ENCODE measurements at places on chromosomes 5 and 9.

GRCh38 chr5:59197911-59198310, 615.0 kb downstream of the RAB3C start:
- DNase-seq: no peak

DNA sequence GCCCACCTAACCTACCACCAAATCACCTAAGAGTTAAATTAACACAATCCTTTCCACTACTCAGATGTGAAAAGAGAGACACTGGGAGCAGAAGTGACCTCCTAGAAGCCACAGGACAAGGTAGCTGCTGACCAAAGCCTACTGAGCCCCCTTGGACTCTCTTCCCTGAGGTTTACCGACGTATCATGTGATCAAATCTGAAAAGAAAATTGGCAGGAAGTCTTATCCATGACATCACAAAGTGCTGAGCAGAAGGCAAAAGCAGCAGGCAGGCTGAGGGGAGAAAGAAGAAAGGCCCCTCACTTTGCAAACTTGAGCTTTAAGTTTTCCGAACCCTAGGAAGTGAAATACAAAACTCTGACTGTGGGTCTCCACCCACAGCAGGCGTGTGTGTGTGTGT, 11.1 kb downstream of the PRELID2 start:
- no peak for DNase-seq

DNA sequence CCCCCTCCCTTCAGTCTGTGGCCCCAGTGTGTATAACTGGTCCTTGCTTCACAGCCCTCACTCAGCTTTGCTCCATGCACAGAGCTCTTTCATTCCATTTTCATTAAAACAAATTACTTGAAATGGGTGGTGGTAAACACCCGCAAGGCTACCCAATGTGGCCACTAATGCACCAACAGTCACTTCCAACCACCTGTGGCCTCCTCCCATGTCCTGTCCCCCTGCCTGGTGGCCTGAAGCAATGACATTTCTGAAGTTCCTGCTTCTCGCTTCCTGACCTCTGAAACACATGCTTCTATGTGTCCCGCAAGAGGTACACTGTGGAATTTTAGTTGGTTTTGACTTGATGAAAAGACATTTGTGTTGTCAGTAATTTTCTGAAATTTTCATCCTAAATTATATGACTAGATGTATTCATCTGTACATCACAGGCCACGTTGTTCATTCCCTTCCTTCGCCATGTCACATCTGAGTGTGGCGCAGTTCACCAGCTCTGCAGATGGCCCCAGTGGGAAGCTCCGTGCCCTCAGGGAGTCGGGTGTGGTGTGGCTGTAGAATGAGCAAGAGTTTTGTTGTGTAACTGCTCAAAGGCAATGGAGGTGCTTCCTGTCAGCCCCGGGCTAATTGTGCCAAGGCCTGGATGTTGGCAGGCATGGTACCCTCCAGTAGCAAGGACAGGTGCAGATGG, 9.6 kb downstream of the ROPN1L start:
- DNase-seq: no peak

- DNase-seq: no peak
Observed at GRCh38 chr9:78575771-78576170, 278.8 kb downstream of the PSAT1 start.

- DNase-seq: no peak
Observed at GRCh38 chr5:159241946-159242552, 21.0 kb upstream of the UBLCP1 start.

DNA sequence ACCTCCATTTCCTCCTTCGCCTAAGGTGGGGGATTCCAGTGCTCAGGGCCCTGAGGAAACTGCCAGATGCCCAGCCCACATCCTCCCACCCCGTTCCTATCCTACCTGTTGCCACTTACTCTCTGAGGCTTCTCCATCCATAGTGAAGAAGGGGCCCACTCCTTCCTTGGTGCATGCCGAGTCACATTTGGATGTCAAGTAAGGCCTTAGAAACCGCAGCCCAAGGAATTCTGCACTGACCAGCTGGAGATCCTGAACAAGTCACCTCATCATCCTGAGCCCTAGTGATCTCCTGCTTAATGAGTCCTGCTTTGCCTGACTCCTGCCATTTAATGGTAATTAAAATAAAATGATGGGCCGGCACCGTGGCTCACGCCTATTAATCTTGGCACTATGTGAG, 6.7 kb upstream of the TNIP1 start:
- DNase-seq: no peak

DNA sequence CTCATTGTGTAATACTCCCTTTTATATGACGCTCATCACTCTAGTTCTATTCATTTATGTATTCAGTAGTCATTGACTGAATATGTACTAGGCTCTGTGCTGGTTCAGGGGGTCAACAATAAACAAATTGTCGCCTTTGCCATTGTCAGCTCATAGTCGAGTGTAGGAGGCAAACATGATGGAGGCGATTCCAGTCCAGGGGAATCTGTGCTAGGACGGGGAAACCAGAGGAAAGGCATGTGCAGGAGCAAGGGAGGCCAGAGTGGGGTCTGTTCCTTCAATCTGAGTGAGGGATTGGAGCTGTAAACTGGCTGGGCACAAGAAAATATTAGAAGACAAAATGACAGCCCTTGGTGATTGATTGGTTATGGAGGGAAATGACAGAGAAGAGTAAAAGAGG, 83.9 kb downstream of the ANGPTL2 start:
- DNase-seq: no peak

- DNase-seq: no peak
Observed at GRCh38 chr5:33921002-33921401, 15.2 kb upstream of the RXFP3 start.

- DNase-seq: no peak
Observed at GRCh38 chr9:16329671-16330113, 540.8 kb downstream of the BNC2 start.

DNA sequence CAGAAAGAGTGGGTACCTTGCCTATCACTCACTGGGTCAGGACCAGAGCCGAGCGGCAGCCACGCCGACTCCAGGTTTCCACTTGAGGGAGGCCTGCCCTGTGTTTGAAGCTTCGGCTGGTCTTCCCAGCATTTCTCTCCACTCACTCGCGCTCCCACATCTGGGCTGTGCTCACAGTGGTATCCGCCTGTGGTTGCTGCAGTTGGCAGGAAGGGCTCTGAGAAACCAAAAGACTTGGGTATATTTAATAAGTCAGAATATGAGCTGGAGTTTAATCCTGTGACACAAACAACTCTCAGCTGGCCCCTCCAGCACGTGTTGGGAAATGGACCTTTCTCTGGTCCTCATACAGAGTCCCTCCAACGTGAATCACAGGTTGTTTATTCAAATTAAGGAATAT, 70.9 kb downstream of the SPRY4 start:
- DNase-seq: no peak

GRCh38 chr5:34043099-34043876, at the start of gene C1QTNF3:
Gene C1QTNF3, minus strand, starts transcription at chr5:34043213. Its CDS starts 88 bp downstream, at chr5:34043125.
- no peak for DNase-seq

GRCh38 chr9:90307891-90308290, 334.7 kb downstream of the DIRAS2 start:
- DNase-seq: no peak

DNA sequence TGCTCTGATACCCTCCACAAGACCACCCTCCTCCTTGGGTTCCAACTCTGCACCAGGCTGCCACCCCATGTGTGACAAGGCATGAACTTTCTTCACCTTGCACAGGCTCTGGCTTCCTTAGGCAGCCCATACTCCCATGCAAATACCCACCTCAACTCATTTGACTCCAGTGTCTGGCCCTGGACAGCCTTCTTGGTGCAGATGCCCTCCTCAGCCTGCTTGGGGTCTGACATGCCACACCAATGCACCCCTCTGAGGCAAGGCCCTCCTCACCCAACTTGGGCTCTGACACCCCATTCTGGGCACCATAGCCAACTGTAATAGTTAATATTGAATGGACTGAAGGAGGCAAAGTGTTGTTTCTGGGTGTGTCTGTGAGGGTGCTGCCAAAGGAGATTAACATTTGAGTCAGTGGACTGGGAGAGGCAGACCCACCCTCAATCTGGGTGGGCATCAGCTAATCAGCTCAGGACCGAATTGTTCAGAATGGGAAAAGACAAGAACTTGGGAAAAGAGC, 115.0 kb upstream of the EPB41L4A start:
- DNase-seq: no peak

- no peak for DNase-seq
Observed at GRCh38 chr5:174720612-174721529, 3.5 kb upstream of the MSX2 start.

- DNase-seq: no peak
Observed at GRCh38 chr9:111662576-111663300, 1.3 kb downstream of the GNG10 start.

- no peak for DNase-seq
Observed at GRCh38 chr5:132677191-132677590, 3.4 kb downstream of the IL4 start.

- DNase-seq: no peak
Observed at GRCh38 chr5:4295663-4296339, 700.2 kb downstream of the IRX1 start.

GRCh38 chr5:35052838-35053237, 5.1 kb upstream of the AGXT2 start:
- no peak for DNase-seq

DNA sequence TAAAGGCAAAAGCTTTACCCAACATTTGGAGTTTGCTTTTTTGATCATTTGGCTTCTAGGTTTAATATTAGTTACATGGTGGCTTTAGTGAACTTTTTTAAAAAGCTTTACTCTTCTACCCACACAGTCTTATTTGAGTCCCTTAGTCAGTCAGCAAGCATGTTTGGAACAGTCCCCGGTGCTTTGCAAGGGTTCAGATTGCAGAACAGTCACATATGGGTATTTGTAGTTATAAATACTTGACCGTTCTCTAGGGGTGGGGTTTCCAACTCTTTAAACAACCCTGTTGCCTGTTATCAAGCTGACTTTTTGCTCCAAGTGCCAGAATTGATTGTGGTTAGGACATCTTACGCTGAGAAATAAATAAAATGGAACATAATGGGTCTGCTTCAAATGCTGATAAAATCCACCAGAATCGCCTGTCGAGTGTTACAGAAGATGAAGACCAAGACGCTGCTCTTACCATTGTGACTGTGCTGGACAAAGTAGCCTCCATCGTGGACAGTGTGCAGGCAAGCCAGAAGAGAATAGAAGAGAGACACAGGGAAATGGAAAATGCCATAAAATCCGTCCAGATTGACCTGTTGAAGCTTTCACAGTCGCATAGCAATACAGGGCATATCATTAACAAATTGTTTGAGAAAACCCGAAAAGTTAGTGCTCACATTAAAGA, at the start of gene CAVIN4:
CAVIN4 (plus strand) TSS at position 304 of the 673 bp plus-strand sequence; CDS start at position 369, 65 bp downstream.
- DNase-seq: no peak

GRCh38 chr5:131228646-131229045, 35.2 kb upstream of the CDC42SE2 start:
- DNase-seq: no peak

DNA sequence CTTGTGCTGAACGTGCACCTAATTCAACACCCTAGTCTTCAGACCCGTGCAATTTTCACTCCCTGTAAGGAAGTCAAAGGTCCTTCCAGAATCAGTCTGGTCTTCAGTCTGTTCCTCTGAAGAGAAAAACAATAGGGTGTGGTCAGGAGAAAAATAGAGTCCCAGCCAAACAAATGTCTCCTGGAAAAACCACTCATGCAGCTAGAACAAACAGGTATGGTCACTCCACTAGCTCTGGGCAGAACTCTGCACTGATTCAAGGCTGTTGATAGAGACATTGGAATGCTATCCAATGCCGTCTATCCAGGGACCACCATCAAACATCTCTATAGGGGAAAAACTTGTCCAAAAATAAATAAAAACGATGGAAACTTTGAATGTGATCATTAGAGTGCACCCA, 81.8 kb upstream of the MAP3K1 start:
- DNase-seq: no peak

- DNase-seq: no peak
Observed at GRCh38 chr9:137396227-137396626, 26.7 kb downstream of the EXD3 start.

DNA sequence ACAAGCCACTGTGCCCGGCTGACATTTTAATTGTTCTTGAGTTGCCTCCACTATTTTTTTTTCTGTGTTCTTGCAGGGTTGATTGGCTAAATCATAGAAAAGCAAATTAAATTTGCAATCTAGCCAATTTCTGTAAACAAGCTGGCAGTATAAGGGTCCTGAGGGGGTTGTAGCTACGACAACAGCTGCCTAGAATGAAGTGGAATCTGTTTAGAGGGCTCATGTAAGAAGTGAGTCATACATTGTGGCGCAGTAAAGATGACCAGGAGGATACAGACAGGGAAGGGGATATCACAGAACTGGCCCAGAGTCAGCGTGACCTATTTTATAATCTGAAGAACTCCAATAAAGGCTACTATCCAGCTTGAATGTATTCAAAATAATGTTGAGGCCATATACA, 82.2 kb upstream of the TLE1 start:
- DNase-seq: no peak

- no peak for DNase-seq
Observed at GRCh38 chr5:67287510-67288268, 91.1 kb upstream of the CD180 start.

DNA sequence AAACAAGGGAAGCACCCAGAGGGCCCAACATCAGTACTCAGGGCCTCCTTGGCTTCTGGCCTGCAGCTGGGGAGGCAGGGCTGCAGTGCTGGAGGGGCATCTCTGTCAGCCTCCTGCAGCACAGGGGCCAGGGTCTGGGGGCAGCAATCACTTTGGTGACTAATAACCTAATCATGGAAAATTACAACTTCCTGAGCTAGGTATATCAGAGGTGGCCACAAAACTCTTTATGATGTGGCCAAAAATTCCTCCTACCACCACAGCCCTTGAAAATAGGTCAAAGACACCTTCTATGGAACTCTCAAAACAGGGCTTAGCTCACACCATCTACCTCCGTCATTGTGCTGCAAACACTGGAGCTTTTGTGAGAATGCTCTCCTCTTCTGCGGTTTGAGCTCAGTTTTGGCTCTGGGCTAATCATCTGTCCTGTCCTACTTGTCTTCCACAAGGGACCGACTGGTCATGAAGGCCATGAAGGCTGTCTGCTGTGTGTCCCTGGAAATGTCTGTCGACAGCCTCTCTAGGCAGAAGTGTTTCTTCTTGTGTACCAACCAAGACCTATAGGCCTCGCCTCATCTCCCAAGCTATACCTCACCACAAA, 28.6 kb downstream of the CSF2 start:
- DNase-seq: no peak

GRCh38 chr5:166281433-166281832, 2010.0 kb upstream of the WWC1 start:
- no peak for DNase-seq

DNA sequence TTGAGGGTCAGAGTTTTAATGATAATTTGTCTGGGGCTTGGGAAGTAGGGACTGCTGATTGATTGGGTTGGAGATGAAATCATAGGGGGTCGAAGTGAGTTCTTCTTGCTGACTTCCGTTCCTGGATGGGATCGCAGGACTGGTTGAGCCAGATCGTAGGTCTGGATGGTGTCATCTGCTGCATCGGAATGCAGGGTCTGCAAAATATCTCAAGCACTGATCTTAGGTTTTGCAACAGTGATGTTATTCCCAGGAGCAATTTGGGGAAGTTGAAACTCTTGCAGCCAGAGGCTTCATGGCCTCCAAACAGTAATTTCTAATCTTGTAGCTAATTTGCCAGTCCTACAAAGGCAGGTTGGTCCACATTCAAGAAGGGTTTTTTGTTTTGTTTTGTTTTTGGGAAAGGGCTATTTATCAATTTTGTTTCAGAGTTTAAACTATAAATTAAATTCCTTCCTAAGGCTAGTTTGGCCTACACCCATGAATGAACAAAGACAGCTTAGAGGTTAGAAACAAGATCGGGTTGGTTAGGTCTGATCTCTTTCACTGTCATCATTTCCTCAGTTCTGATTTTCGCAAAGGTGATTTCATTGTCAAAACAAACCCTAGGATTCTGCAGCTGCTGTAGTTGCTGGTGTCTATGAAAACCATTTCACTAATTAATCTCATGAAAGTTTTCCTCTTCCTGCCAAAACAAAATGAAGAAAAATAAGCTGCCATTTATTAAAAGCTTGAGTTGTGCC, 388.0 kb downstream of the TMEM232 start:
- no peak for DNase-seq

- no peak for DNase-seq
Observed at GRCh38 chr5:6719417-6719816, 6.2 kb downstream of the TENT4A start.
